Activated T-helper 1 cell treated with Interleukin-2 at 50 U/mL for 16 hours (primary cell): ENCODE measurements at places on chromosomes 16 and 17.

DNA sequence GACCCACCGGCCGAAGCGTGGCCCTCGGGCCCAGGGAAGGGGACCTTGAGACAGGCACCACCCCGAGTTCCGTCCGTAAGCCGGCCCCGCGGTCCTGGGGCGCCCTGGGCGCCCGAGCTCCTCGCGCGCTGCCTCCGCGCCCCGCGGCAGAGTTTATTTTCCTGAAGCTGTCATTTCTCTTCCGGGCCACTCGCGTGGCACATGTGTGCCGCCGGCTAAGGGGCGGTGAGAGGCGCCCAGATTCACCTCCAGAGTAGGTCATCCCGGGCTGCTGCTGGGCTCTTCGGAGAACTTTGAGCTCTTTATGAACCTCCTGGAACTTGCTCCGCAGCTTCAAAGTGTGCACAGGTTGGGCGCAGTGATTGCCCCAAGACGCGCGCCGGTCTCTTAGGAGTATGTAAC is 489 bp downstream of the ZC3H18 start:
- peak; percentile 17 for DNase-seq

DNA sequence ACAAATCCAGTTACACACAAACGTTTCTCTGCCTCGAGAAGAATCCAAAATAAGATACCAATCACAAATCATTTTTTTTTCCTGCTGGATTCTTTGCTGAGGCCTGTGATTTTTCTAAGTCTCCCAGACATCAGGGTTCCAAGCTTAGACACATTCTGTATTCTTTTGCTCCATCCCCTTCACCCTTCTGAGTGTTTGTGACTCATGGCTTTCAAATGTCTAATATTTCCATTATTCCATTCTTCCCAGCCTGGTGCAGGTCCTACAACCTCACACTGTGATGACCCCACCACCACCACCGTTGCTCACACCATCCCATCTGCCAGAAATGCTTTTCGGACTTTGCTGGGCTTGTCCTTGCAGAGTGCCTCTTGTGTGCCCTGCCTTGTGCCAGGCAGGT is 480.1 kb downstream of the SOX9 start:
- DNase-seq: no peak

- no peak for DNase-seq
Observed at GRCh38 chr17:44029736-44030135, 15.0 kb upstream of the TMEM101 start.

DNA sequence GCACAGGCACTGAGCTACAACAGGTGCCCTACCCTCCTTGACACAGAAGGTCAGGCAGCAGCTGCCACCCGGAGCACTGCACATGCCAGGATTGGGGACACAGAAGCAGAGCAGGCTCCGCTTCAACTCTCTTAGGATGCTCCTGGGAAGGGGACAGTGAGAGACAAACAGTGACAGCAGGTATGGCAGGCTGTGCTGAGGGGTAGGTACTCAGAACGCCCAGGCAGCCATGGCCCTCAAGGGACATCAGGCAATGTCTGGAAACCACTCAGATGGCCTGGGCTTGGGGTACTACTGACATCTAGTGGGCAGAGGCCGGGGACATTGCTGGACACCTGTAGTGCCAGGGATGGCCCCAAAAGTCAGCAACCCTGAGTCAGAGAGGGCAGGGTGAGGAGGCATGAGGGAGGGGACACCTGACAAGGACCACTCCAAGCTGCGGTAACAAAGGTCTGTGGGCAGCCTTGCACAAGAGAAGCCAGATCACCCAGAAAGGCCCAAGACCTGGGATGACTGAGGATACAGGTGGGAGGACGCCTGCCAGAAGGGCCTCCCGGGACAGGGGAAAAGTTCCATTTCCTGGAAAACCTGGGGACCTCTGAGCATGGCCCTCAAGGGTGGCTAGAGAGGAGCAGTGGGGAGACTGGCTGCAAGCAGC is 21.2 kb downstream of the PEMT start:
- no peak for DNase-seq

DNA sequence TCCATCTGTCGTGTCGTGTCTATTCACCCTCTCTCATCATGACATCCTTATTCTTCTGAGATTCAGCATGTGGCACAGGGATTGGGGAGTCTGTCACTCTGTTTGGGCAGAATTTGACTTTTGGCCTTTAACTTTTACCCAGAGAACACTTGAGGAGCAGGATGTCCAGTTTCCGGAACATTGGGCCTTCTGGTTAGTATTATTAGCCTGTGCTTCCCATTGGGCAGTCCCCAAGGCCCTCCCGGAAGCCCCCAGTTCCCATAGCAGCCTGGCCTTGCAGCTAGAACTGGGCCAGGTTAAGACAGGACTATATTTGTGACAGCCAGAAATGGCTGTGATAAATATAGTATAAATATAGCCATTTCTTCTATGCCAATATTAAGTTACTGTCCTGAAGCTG is 9.6 kb downstream of the SCN4A start:
- DNase-seq: no peak

DNA sequence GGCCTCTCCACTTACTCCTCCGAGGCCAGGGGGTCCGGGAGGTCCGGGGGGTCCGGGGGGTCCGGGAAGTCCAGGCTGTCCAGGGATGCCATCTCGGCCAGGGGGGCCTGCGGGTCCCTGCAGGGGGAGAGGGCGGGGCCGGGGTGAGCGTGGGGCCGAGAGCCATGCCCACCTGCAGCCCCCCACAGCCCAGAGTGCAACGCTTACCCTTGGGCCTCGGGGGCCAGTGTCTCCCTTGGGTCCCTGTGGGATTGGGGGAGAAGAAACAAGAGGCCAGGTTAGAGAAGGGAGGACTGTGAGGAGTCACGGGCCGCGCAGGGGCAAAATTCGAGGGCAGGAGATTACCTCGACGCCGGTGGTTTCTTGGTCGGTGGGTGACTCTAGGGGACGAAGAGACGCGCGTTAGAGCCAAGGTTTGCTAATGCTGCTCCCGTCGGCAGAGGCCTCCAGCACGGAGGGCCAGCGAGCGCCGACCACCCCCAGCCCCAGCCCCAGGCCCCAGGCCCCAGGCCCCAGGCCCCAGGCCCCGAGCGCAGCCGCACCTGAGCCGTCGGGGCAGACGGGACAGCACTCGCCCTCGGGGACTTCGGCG is 2.1 kb downstream of the COL1A1 start:
- no peak for DNase-seq

DNA sequence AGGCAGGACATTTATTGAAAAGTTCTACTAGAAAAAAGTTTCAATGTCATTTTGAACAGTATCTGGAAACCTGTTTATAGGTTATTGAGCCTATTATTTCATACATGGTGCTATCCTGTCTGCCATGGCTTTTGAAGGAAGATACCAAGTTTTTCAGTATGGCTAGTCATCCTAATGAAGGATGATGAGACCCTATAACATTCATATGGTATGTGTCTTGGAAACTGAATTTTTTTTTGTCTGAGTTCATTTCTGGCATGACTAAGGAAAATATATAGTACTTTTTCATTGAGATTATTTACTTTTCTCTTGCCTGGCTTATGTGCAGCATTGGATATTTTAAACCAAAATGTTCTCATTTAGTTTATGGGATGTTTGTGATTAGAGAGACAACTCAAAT is 30.2 kb downstream of the CLTC start:
- DNase-seq: no peak

- no peak for DNase-seq
Observed at GRCh38 chr16:35565626-35566025, 2106.2 kb downstream of the TP53TG3F start.

DNA sequence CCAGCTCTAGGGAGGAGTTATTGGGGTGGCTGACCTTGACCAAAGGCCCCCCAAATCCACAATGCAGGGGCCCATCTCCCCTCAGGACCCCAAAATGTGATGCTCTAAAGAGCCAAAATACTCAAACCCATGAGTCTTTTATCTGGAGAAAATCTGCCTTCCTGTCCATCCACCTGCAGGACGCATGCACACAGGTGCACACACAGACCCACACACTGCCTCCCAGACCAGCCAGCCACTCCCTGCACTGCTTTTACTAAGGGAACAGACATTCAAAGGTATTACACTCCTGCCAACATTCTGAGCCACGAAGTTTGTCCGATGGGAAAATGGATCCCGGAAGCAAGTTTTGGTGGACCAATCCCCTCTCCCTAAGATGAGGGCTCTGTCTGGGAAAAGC is 76.1 kb upstream of the CDH5 start:
- no peak for DNase-seq

DNA sequence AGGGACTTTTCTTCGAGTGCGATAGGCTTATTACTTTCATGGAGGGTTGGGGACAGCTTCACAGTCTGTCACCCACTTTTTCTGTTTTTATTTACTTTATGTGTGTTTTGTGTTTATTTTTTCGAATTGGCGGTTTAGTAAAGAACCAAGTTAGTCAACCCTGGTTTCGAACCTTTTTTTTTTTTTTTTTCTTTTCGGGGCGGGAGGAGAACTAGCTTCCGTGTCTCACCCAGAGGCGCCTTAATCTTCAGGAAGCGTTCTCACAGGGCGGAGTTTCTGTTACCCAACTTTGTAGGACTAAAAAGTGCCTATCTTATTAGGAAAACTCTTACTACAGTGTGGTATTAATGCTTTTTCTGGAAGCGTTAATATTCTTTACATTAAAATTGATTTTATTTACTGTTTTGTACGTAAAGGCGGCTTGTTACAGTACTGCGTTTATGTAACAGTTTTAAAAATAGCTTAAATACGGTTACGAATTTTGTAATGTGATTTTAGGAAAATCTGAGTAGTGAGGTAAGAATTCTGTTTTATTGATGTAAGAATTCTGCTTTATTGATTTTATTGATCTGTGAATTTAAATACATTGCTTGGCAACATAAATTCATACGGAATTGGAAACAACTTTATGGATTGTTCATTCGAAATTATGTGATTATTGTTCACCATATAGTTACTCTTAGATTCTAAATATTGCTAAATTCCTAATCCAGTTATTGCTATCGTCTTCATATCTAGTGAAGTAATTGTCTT is 885 bp downstream of the ZNF207 start:
- no peak for DNase-seq

DNA sequence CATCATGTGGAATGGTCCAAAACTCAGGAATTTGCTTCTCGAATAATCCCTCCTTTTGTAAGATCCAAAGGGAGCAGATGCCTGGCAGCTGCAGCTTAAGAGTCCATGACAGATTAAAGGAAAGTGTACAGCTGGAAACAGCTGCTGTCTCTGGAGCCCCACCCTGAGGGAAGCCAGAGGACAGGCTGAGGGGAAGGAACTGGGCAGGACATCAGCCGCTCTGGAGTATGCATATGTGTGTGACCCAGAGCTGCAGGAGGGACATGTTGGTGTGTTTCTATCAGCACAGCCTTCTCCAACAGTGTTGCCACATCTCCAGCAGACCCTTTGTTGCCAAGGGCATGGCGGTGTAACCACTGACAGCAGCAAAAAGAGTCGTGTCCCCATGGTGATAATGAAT is 46.2 kb downstream of the CYB561 start:
- DNase-seq: no peak

DNA sequence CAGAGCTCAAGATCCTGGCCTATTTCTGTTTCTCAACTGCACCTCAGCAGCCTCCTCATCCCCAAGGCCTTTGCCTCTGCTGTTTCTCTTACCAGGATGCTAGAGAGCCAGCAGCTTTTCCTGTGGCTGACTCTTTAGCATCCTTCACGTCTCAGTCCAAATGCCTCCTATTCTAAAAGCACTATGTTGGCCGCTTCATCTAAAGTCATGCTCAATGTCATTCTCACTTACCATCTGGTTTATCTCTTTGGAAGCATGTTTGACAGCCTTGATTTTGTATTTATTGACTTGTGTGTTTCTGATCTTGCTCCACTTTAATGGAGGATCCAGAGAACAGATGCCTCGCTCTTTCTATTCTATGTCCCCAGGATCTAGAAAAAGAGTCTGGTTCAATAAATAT is 351.8 kb upstream of the CDH11 start:
- no peak for DNase-seq

GRCh38 chr16:11168386-11169051 is 87.5 kb downstream of the SOCS1 start:
- no peak for DNase-seq

- no peak for DNase-seq
Observed at GRCh38 chr17:78316867-78317789, 42.7 kb downstream of the SOCS3 start.

- no peak for DNase-seq
Observed at GRCh38 chr16:57735755-57736418, at the start of gene KATNB1. TSS of gene KATNB1 (plus strand) at chr16:57735770. CDS start at chr16:57737244, 1,474 bp downstream.

- no peak for DNase-seq
Observed at GRCh38 chr16:3548859-3549258, 28.3 kb downstream of the NLRC3 start.

- DNase-seq: no peak
Observed at GRCh38 chr16:79185711-79186110, 414.8 kb downstream of the MAF start.

DNA sequence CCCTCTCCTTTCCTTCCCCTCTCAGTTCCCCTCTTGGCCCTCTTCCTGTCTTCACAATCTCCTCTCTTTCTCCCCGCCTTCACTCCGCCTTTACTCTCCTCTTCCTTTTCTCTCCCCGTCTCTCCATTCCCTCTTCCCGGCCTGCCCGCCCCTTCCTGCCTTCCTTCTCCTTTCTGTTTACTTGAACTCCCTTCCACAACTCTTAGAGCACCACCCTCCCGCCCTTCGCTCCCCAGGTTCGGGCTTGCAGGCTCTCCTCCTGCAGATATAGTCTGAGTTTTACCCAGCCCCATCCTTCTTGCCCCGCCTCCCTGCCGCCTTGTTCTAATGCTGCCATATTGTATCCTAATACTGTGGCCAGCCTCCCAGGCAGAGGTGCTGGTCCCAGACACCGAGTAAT is 201.5 kb upstream of the N4BP1 start:
- DNase-seq: no peak

DNA sequence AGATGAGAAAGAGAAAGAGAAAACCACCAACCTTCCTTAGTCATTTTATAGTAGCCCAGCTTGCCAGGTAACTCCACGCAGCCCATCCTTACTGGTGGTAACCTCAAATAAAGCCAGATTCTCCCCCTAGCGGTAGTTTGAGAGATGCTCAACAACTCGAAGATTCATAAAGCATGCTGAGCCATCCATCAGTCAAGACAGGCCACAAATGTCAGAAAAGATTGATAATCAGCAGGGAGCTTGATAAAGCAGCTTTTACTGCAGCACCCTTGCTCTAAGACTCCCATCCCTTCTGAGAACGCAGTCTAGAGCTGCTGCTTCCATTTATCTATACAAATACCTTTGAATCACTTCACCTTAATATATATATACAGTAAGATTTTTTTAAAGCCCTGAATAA is 451.5 kb upstream of the HSBP1 start:
- DNase-seq: no peak

DNA sequence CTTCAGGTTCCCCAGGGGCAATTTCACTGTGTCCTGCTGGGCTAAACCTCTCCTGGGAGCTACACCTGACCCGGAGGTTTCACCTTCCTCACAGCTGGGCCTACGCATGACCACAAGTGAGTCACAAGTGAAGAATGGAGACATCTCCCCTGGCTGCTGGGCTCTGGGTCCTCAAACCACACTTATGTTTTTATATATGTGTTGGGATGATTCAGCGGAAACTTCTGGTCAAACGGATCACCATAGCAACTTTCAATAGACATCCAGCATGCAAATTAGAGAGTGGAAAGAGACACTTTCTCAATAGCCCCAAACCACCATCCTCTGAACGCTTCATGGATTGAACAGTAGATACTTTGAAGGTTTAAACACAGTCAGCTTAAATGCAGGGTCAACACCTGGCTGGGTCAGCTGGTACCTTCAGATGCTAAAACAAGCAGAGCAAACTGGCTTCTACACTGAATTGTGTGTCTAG is 28.0 kb upstream of the MAF start:
- DNase-seq: peak; percentile 22
